GM10248 (cell line): ENCODE measurements at places on chromosomes 2 and 18.

- DNase-seq, result no peak
Observed at GRCh38 chr2:164335947-164336346, 285.3 kb downstream of the GRB14 start.

DNA sequence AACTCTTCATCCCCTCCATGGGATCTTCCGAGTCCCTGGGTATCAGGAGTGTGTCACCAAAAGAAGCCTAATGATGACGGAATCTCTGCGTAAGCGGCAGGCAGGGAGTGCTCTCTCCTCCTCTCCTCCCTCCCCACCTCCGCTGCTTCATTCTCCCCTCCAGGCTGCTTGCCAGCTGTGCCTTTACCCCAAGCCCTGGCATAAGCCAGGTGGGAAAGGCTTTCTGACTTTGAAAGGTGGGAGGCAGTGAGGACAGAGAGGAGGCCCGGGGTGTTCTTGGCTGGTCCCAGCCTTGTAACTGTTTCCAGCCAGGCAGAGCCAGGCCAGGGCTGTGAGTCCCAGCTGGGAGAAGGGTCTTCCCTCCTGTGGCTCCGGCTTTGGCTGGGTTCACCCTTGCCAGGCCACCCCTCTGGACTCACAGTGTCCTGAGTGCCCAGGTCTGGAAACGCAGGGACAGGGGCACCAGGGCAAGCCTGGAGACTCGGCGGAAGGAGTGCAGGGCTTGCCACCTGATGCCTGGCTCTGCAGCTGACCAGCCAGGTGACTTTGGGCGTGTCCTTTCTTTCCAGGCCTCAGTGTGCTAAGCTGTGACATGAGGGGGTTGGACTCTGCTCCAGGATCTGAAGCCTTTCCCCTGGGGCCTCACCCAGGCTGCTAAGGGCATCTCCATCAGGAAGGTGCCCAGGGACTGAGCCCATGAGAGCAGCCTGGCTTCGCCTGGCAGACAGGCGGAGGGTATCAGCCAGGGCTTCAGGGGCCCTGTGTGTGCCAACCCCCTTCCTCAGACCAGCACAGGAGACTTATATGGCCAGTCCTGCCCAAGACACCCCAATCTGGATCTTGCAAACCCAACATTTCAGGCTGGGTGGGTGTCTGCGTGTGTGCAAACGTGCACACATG is 32.7 kb upstream of the HPCAL1 start:
- DNase-seq, result no peak

DNA sequence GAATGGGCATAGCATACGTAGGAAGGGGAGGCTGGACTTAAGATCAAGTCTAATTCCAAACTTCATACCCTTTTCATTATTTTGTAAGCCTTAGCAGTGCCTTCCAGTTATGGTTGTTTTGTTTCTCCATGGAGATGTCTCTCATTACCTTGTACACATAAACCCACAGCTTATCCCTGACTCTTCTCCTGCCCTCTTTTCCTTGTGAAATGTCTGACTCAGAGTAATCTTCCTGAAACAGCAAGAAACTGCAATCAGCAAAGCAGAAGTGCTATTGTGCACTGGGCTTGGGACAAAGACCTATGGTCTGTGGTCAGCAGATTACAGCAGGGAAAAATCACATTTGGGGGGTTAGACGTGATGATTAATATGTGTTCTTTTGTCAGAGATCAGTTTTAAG is 176.7 kb downstream of the IKZF2 start:
- no peak for DNase-seq

DNA sequence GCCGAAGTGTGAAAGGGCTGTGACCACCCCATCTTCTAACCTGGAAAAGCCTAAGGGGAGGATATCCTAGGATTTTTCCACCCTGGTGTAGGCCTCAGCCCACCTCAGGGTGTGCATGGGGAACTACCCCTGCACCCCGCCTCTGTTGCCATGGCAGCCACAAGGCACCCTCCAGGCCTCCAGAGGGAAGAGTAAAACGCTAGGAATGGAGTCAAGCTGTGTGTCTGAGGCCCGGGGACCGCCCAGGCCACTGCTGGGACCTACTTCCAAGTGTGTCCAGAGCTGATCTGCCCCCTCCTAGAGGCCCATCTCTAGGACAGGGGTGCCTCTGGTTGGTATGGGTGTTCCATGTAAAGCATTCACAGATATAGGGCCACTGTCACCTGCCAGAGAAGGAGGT is 86.7 kb downstream of the PLB1 start:
- DNase-seq, result no peak

DNA sequence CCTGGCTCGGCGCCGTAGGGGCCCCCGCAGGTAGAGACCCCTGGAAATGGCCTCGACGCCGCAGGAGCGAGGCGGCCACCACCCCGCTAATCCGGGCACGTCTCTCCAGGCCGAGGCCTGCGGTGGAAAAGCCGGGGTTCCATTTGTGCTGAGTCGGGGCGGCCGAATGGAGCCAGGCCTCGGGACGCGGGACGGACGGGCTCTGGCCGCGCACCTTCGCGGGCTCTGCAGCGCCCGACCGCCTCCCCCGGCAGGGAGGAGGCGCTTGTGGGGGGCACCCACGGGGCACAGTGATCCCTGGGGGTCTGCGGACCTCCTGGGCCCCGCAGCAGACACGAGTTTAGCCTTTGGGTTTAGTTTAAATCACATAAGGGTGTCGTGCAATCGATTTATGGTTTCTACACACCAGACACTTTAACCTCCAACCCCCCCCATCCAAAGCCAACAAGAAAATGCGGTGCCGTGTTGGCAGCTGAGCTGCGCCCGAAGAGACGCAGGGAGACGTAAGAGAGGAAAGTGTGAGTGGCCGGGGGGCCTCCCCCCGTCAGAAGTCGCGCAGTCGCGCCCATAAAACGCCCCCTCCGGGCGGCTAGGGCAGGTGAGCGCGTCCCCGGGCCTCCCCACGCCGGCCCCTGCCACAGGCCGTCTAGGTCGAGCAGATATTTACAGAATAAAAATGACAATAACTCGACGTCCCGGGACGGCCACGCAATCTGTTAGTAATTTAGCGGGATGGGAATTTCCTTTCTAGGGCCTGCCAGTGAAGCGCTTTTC is 1.0 kb upstream of the NFATC1 start:
- peak; percentile 67 for DNase-seq
